Stimulated activated CD4-positive, alpha-beta T cell treated with anti-CD3 and anti-CD28 coated beads, Interleukin-15, amount 100 ng/mL, for 48 hours (primary cell): ENCODE measurements at places on chromosomes 5 and 9.

DNA sequence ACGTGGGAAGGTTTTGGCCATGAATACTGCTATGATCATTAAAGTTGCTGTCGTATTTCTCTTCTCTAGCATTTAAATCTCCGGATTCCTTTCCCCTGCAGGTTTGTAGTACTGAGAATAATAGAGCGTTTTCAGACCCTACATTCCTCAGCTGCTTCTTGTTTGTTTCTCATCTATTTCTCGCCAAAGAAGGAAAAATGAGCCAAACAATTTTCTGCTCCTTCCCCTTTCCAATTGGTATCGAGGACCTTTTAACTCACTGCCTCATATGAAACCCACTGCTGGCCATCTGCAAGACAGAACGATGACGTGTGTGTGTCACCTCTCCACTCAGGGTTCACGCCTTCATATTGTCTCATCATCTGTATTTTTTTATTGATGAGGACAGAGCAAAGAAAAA lies 689.4 kb upstream of the WWC1 start:
- DNase-seq: no peak

- DNase-seq: no peak
Measured at GRCh38 chr9:107211284-107211923, 71.7 kb upstream of the RAD23B start.

- DNase-seq: no peak
Measured at GRCh38 chr5:34676416-34676815, 20.3 kb downstream of the RAI14 start.

GRCh38 chr5:32726086-32726557 lies 15.0 kb downstream of the NPR3 start:
- DNase-seq: no peak

- no peak for DNase-seq
Measured at GRCh38 chr9:133627341-133627740, 8.8 kb upstream of the DBH start.

- no peak for DNase-seq
Measured at GRCh38 chr9:136156209-136157120, 37.8 kb upstream of the TMEM250 start.

DNA sequence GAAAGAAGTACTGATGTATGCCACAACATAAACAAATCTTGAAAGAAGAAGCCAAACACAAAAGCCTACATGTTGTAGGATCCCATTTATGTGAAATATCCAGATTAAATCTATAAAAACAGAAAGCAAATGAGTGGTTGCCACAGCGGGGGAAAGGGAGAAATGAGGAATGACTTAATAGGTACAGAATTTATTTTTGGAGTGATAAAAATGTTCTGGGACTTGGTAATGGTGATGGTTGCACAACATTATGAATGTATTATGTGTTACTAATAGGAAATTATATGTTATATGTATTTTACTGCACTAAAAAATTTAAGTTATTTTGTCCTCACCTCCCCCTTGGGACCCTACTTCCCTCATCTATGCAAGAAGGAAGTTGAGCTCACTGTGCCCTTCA lies 16.4 kb upstream of the TTC1 start:
- no peak for DNase-seq

DNA sequence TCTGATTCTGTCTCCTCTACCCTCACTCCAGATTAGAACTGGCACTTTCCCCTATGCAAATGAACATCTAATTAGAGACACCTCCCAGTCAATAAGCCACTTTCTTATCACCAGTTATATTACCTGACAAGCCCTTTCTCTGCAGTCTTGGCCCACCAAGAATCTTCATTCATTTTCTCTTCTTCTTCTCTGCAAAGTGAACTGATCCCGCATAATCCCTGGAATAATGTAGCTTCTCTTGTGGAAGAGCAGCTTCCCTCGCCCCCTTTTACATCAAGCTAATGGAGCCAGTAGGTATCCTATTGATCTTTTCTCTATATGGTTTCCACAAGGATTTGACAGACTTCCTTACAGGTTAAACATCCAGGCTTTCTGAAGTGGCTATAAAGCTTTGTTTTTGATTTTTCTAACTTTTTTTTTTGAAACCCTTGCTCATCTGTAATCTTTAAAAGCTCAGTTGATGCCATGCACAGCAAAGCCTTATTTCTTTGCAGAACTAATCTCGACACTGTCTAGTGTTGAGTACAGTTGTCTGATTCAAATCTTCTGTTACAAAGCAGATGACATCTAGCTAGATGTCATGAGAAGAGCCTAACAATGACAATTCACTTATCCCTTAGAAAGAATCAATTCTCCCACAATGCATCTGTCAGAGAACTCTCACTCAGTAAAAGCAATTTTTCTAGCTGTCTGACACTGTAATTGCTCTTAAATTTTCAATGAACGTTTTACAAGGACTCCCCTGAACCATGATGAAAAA lies 281.4 kb downstream of the ISL1 start:
- no peak for DNase-seq

- no peak for DNase-seq
Measured at GRCh38 chr9:93117924-93118862, 15.9 kb downstream of the NINJ1 start.

DNA sequence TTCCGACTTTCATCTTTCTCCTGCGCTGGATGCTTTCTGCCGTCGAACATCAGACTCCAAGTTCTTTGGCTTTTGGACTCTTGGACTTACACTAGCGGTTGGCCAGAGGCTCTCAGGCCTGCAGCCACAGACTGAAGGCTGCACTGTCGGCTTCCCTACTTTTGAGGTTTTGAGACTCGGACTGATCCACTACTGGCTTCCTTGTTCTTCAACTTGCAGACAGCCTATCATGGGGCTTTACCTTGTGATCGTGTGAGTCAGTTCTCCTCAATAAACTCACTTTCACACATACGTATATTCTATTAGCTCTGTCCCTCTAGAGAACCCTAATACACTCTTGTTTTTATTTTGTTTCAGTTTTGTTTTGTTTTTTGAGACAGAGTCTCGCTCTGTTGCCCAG lies 10.3 kb downstream of the FKBP15 start:
- DNase-seq: no peak

- DNase-seq: no peak
Measured at GRCh38 chr9:27154908-27155307, 45.9 kb downstream of the TEK start.

DNA sequence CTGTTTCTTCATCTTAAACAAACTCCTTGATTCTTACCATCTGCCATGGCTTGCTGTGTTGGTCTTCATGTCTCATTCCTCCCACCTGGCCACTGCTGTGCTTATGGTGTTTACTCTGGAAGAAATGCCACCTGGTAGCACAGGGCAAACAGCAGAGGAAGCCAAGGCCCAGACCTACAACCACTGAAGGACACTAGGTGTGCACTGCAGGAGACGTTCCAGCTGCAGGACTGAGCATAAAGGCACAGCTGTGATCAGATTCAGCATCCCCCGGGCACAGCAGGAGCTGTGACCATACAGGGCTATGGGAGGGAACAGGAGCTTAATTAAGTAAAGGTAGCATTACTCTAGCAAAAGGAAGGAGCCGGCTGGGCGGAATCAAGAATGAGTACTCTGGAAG lies 12.6 kb upstream of the GNAQ start:
- DNase-seq: no peak
